GM23248 (cell line): ENCODE measurements at places on chromosomes 2 and 18. TPM values are rescaled to one million over a fixed set of nuclear protein-coding genes. Genes with fewer than 3 reads are reported as not detected.
A peak's percentile ranks its signal among the peaks of the same experiment; 100 is the strongest.

Gene NEURL3
- not detected in 2 replicates for polyA plus RNA-seq

DNA sequence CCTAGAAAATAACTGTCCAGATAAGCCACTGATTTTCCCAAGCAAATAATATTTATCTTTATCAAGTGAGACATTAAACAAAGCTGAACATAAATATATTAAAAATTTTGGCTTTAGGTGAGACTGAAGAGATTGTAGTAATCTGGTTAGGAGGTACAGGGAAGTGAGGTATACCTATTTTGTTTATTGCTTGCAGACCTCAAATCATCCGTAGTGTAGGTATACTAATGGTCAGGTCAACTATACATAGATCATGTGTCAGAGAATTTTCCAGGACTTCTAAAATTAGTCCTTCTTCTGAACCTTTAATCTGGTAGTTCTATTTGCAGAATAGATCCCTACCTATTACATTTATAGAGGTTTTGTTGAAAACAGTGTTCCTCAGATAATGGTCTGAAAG is 41.5 kb downstream of the SP140 start:
- no peak for DNase-seq

DNA sequence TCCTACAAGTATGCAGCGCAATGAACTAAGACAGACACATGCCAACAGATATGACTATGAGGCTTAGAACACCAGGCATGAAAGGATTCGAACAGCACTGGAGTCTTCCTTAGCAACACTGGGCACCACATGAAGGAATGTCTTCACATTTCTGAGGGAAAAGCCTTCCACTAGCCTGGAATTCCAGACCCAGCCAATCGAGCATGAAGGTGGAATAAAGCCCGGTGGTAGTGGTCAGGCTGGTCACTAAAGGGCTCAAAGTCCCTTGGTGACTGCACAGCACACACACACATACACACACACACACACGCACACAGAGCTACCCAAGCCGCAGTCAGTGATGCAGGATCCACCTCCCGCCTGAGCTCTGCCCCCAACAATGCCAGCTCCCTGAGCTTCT is 19.7 kb upstream of the SFXN5 start:
- peak; percentile 48 for DNase-seq

Gene NOL4
- polyA plus RNA-seq, result not detected in 2 replicates

GRCh38 chr2:49978341-49978740 is 824.0 kb upstream of the FSHR start:
- DNase-seq, result no peak

GRCh38 chr2:173354073-173354581 is 545 bp upstream of the CDCA7 start:
- peak; percentile 16 for DNase-seq

DNA sequence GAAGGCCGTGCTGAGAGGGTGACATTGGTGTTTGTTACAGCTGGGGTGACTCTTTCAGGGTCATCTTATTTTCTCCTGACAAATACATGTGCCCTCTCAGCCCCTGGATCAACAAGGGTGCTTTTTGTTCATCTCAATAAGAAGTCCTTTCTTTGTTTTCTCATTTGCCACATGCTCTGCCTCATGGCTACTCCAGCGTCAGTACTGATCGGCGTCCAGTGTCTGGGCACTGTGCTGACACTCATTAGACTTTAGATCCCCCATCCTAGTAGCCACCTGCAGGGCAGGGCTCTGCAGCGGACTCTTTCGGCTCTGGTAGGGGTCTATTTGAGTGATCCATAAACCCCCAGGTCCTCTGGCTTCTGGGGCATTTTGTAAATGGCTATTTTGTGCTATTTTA is 38.4 kb downstream of the NPPC start:
- no peak for DNase-seq

- DNase-seq, result no peak
Measured at GRCh38 chr2:234606896-234607295, 110.0 kb upstream of the ARL4C start.

- DNase-seq, result peak; percentile 35
Measured at GRCh38 chr2:130759906-130760753, 4.8 kb downstream of the AMER3 start.

Gene CFC1
- polyA plus RNA-seq, result not detected in 2 replicates

DNA sequence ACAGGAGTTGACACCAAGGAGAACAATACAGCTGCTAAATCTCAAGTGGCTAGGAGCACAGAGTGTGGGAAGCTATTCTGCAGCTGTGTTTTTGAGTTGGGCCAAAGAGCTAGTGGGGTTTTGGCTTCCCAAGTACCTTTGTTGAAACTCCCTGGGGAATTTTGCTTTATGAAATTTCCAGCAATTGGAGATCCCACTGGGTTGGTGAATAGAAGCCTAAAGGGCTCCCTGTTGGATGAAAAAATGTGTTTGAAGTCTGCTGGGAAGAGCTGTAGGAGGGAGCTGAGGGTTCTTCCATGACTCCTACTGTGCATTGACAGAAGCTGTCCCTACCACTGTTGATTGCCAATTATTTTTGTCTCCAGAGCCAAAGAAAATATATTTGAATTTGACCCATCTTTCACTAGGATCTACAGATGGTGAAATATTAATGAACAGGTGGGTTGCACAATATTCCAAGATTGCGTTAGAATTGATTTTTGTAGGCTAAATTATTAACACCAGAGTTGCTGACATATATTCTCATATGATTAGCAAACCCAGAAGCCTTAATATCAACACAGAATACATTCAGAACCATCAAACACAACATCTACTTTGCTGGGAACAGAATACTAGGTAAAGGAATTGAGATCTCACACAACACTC is 95.4 kb upstream of the CYP1B1 start:
- DNase-seq, result no peak

Gene ASIC4
- polyA plus RNA-seq, result not detected in 2 replicates

DNA sequence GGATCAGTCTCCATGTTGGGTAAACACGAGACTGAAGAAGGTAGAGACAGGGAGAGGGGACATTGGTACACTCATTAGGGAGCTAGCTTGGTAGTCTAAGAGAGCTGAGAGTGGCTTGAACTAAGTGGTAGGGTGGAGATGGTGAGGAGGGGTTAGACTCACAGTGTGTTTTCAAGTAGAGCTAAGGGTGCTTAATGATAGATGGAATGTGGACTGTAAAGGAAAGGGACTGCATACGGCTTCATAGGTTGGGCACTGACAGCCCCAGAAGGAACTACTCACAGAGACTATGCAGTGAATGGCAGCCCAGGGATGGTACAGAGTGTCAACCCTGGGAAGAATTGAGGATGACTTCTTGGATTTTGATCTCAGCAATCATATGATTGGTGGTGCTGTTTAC is 178.1 kb downstream of the CCDC85A start:
- no peak for DNase-seq

Gene TEKT4
- not detected in 2 replicates for polyA plus RNA-seq

Gene SLC9A4
- polyA plus RNA-seq, result not detected in 2 replicates
